ENCODE measurements at places on chromosomes 7 and 10. TPM values are rescaled to one million over a fixed set of nuclear protein-coding genes. Genes with fewer than 3 reads are reported as not detected.

FGFBP3 gene
- 28.5 TPM for total RNA-seq

TRIM50 gene
- not detected for total RNA-seq

LDB1 gene
- total RNA-seq: 103 TPM

HKDC1 gene
- total RNA-seq: 3.1 TPM

GJD4 gene
- not detected for total RNA-seq

TFPI2 gene
- not detected for total RNA-seq

ECHDC3 gene
- total RNA-seq: 3.1 TPM

MEST gene
- 110 TPM for total RNA-seq

FZD8 gene
- 17.5 TPM for total RNA-seq

ACSM6 gene
- not detected for total RNA-seq

SGPL1 gene
- total RNA-seq: 60.7 TPM

CC2D2B gene
- total RNA-seq: 2.2 TPM

SNCG gene
- total RNA-seq: 2.8 TPM

VSTM4 gene
- 2.2 TPM for total RNA-seq

CLIP2 gene
- 178 TPM for total RNA-seq

SPDYE8 gene
- total RNA-seq: not detected

SPDYE2 gene
- total RNA-seq: not detected

HOGA1 gene
- total RNA-seq: 0.31 TPM

YAE1 gene
- 78.9 TPM for total RNA-seq

GPR85 gene
- total RNA-seq: 156 TPM

PWWP2B gene
- 5.9 TPM for total RNA-seq

AOAH gene
- 5.0 TPM for total RNA-seq

GIMAP5 gene
- 2.2 TPM for total RNA-seq

CDNF gene
- not detected for total RNA-seq

GALNT17 gene
- 17.2 TPM for total RNA-seq

WNT8B gene
- 0.31 TPM for total RNA-seq

ADCY1 gene
- total RNA-seq: 286 TPM

IFIT3 gene
- total RNA-seq: 2.8 TPM

PDE6C gene
- not detected for total RNA-seq

SPDYE2B gene
- not detected for total RNA-seq

ITPRID1 gene
- 5.3 TPM for total RNA-seq

IQUB gene
- 3.8 TPM for total RNA-seq

Measured in parietal lobe (tissue), 2 donors.